ENCODE measurements at places on chromosomes 7 and 10.

- no peak for DNase-seq
Observed at GRCh38 chr7:65404020-65404419, 30.4 kb downstream of the ZNF92 start.

- DNase-seq = no peak
Observed at GRCh38 chr10:71083716-71083975, 128.7 kb upstream of the UNC5B start.

DNA sequence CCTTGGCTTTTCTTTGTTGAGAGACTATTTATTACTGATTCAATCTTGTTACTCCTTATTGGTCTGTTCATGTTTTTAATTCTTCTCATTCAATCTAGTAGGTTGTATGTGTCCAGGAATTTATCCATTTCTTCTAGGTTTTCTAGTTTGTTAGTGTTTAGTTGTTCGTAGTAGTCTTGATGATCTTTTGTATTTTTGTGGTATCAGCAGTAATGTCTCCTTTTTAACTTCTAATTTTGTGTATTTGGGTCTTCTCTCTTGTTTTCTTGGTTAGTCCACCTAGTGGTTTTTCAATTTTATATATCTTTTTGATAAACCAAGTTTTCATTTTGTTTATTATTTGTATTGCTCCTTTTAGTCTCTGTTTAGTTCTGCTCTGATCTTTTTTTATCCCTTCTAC, 546.9 kb upstream of the TPK1 start:
- DNase-seq = no peak

DNA sequence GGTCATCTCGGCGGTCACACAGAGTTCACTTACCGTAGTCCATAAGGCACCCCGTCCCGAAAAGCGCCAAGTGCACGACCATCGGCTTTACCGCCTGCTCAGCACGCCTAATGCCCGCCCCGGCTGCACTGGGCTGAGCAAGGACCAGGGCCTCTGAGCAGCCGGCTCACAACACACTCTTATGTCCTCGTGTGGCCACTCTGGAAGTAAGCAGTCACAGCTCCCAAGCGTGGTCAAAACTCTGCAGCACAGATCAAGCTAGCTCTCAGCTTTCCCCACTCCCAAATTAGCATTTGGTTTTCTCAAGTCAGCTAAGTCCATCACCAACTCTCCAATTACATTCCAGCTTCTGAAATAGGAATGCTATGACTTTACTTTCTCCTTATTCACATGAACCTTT, 57.7 kb downstream of the MAD1L1 start:
- DNase-seq = no peak

DNA sequence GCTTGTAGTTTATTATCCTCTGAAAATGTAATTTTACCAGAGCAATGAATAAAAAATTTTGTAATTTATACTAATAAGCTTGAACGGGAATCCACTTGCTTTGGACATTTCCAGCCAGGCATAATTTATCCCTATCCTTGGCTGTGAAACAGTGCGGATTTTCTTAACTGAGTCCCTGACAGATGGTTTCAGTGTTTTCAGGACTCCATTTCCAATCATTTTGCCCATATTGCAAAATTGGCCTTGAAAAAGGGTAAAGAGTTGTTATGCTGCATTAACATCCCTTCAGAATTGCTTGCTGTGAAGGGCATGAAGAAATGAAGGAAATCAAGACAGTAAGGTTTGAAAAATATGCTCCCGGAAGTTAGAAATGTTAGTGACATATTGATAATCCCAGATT, 57.7 kb downstream of the NXPH1 start:
- DNase-seq = no peak

GRCh38 chr10:68861253-68861652, 33.9 kb downstream of the STOX1 start:
- DNase-seq = no peak

DNA sequence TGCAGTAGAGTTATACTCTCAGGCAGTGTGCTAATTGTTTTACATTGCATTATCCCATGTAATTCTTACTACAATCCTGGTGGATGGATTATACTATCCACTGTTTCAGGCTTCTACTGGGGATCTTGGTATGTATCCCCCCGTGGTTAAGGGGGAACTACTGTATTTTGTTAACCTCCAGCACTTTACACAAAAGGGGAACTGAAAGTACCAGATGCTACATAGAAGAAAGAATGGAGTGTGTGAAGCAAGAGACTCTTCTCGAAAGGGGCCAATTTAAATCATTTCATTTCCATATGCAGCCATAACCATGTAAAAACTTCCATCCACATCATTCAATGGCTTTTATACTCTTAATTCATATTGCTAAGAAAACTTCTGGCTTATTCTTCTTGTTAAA, 69.4 kb downstream of the C1GALT1 start:
- no peak for DNase-seq

DNA sequence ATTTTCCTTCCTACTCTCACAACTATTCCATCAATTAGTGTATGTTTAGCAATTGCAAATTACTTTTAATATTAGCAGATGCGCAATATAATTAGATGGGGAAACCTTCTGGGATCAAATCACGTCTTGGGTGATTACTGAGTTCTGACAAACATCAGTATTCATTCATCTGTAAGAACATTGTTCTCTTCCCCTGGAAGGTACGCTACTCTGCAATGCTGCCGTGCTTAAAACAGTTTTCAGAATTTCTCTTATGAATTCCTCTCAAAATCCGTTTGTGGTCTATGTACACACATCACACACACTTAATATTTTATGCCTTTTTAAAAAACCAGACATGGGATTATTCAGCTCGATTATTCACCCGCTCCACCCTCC, 237.5 kb upstream of the NEBL start:
- no peak for DNase-seq

GRCh38 chr7:23471106-23471859, 992 bp upstream of the IGF2BP3 start:
- DNase-seq = no peak

DNA sequence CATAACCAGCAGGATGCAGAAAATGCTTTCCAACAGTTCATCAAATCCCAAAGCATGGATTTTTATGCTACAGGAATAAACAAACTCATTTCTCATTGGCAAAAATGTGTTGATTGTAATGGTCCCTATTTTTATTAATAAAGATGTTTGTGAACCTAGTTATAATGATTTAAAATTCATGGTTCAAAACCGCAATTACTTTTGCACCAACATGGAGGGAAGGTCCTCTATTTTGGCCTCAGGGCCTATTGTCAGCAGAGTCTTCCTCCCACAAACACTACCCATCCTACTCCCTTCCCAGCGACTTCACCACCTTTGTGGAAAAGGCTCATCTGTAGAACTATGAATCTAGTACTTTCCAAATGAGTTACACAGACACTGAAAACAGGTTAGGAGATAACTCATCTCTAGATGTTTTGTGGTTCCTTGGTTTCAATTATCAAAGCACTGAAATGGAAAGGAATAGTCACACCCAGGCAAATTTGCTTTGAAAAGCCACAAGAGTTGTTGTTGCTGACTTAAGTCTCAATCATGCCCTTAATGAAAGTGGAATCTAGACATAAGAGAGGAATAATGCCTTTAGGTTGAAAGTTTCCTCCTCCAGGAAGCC, 59.4 kb upstream of the FRMD4A start:
- DNase-seq = no peak

DNA sequence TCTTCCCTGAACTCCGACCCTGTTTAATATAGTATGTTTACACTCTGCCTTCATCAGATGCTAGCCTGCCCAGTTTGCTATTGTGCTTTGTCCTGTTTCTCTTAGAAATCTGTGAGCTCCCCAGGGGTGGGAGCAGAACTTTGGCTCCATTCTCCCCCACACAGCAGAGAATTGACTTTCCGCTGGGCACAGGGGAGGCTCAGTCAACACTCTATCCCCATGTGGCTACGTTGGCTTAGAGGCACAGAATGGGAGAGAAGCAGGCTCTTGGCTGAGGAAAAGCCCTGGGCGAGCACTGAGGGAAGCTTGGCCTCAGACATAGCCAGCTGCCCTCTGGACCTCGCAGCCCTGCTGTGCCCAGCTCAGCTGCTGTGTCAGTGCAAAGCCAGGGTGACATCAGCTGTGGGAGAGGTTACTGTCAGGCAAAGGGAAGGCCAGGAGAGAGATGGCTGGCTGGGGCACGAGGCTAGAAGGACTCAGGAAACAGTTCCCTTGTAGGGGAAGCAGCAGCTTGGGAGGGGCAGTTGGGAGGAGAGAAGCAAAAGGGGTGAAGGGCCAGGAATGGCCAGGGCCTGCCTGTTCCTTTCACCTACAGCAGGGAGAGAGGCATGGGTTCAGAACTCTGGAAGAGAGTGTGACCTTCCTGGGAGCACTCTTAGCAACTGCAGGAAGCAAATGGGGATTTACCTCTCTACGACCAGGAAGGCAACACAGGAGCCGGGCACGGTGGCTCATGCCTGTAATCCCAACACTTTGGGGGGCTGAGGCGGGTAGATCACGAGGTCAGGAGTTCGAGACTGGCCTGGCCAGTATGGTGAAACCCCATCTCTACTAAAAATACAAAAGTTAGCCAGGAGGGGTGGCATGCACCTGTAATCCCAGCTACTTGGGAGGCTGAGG, 5.8 kb upstream of the SCD start:
- no peak for DNase-seq

DNA sequence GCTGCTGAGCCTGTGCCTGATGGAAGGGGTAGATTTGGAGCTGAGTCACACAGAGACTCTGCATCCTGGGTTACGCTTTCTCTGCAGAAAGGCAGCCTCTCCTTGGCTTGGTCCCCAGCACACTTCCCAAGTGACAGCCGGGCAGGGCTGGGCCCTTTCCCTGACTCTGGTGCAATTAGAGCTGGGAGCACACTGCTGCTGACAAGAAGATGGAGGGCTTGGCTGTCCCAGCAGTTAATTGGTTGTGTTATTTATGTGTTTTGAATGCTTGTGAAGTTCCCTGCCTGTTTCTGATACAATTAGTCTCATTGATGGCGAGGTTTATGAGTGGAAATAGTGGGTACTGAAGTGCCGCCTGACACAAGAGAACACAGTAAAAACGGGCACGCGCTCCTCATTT, 123.6 kb downstream of the TCERG1L start:
- no peak for DNase-seq

- DNase-seq = no peak
Observed at GRCh38 chr7:22278660-22279059, 78.3 kb downstream of the RAPGEF5 start.

DNA sequence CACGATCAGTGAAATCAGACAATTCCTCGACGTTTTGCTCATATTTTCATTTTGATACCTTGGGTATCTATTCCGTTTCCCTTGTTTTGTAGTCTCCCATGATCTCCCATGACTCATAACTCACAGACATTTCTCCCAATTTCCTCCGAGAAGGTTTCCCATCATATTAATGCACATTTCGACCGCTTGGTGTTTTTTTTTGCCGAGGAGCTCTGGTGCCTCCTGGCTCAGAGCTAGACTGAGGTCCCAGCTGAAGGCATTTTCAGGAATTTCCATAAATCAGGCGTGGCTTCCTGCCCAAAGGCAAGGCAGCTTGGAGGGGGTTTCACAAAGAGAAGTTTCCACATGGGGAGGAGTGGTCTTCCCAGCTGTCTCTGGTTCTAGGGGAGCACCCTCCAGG, 148.2 kb upstream of the TNS3 start:
- DNase-seq = no peak

DNA sequence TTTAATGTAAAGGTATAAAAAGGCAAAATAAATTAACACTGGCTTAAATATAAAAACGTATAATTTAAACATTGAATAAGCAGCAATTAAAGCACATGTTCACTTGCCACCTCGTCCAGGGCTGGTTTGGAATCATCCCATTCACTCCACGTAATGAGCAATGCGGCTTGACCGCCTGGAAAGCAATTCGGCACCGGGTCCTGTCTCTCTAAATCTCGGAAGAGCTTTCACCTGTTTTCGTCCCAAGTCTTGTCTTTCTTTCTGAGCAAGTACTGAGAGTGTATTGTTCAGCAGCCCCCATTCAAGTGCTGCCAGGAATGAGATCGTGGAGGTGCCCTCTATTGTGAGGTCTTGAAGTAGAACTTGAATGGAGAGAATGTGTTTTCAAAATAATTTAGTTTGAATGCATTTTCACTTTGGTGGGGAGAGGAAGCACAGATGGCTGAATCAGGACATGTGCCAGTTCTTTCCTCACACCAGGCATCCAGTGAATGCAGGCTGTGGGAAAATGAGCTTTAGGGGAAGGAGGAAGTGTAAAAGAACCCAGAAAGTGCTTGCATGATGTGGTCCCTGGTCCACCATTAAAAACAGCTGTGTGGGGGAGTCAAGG, 515.2 kb downstream of the REEP3 start:
- DNase-seq = no peak

- no peak for DNase-seq
Observed at GRCh38 chr10:73625004-73625883, 16.0 kb downstream of the MYOZ1 start.

- no peak for DNase-seq
Observed at GRCh38 chr7:149462101-149462520, 1.2 kb upstream of the ZNF777 start.

DNA sequence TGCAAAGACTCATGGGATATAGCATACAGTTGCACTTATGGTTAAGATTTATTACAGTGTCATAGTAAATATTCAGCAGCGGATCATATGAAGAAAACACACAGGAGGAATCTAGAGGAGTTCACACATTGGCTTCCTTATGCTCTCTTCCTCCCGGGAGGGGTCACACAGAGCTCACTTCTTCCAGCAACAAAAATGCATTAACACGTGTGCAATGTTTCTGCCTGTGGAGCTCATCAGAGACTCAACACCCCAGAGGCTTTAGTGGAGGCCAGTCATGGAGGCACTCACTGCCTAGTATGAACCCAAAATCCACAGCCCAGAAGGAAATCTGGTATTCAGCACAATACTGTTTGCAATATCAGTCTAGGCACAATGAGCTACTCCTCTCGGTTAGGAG, 202.8 kb upstream of the PRSS1 start:
- DNase-seq = no peak

DNA sequence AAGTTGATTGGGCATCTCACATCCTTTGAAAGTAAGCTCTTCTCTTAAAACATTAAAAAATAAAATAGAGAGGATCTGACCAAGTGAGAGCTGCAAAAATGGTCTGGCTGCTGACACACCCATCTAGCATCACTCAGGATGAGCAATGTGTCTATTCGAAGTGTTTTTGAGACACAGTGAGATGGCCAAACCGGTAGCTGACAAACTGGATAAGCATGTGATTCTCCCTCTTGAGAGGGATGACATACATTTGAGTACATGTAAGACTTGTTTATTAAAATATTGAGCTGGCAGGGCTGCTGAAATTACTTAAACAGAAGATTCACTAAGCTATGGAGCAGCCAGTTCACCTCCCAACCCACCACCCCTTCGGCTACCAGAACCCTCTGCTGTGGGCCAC, 333.9 kb downstream of the ADRA2A start:
- DNase-seq = no peak

DNA sequence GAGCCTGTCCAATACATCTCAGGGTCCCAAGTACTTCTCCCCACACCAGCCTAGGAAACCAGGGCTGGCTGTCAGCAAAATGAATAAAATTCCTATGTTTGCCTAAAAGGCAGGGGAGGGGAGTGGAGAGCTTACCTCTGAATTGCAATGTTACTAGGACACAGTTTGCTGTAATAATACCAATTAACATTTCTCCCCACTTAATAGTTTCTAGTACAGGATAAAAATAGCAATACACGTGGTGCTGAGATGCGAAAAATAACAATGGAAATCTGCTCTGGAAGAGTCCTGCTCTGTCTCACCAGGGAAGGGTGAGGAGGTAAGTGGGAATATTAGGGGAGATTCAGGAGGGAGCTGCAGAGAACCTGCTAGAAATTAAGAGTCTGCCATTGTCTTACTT, 112.3 kb downstream of the PLXNA4 start:
- DNase-seq = no peak

- DNase-seq = no peak
Observed at GRCh38 chr7:131364767-131365344, 37.2 kb downstream of the MKLN1 start.

GRCh38 chr7:31445686-31446355, 68.1 kb upstream of the ITPRID1 start:
- DNase-seq = no peak
